T-helper 22 cell (primary cell): ENCODE measurements at places on chromosomes 5 and 9.

GRCh38 chr5:73823508-73823925 is 197.5 kb downstream of the ARHGEF28 start:
- no peak for DNase-seq

GRCh38 chr9:27665136-27665535 is 91.9 kb upstream of the C9orf72 start:
- DNase-seq = no peak

DNA sequence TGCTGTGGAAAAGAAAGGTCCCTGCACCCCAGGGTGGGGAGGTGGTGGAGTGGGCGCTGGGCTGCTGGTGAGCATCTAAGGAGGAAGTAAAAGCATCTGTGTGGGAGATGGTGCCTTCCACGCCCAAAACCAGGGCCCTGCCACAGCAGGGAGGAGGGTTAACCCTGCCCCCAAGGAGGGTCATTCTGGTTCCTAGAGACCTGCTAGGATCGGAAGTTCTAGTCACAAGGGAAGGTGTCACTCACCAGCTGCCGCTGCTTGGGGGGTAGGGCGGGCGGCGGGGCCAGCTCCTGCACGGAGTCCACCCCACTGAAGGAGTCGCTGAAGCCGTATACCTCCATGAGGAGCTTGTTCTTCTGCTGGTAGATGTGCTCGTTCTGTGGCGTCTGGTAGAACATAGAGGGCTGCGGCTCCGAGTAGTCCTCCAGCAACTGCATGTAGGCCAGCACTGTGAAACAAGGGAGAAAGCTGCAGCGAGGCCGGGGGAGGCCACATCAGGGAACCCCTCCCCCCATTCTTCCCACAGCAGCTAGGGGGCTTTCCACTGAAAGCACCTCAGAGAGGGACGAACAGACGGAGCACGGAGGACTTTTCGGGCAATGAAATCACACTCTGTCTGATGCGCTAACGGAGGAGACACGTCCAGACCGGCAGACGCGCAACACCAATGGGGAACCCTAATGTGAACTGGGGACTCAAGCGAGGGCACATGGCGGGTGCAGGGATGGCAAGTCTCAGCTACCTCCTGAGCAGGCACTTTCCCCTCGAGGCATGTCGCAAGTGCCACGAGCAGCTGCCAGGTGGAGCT is 76.4 kb downstream of the PRRT1B start:
- DNase-seq = no peak

DNA sequence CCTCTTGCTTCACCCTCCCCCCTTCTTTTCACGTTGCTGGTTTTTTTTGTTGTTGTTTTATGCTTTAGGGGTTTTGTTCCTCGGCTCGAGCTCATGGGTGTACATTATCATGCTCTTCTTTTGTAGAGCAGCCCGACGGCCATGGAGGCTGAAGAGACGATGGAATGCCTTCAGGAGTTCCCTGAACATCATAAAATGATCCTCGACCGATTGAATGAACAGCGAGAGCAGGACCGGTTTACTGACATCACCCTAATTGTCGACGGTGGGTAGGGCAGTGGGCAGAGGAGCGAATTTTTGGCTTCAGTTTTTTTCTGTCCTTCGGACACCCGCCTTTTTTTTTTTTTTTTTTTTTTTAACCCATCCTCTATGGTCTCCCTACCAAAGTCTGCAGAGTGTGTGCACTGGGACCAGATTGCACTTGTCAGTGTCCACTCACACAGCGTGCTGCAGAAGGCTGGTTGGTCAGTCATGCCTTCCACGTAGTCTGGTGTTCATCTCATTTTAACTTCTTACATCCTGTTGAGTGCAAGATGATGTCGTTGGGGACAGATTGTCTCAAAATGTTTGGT is 1.3 kb downstream of the ZNF131 start:
- no peak for DNase-seq

DNA sequence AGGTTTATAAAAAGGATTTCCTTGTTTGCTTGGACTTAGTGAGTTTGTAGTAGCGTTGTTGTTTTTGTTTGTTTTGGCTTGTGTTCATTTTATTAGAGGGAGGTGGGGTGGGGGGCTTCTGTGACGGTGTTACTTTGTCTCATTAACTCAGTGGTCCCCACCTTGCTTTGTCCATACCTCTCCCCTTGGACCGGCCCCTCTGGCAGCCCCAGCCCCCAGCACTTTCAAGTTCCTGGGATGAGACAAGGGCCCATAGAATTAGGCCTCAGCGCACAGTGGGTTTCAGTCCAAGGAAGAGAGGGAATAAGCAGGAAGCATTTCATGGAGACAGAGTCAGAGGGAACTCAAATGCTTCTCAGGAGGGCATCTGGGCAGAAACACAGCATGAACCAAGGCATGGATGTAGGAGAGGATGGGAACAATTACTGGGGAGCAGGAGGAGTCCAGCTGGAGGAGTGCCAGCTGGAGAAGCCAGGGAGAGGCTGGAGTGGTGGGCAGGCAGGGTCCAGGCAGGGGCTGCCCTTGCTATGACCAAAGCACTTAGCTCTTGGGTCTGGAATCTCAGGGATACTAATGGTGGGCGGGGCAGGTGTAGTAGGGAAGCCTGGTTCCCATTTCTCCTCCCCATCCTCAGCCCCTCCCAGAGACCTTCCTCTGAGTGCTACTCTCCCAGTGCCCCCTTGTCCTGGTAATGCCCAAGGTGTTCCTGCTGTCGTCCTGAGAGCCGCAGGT is 23.5 kb upstream of the ENHO start:
- no peak for DNase-seq

DNA sequence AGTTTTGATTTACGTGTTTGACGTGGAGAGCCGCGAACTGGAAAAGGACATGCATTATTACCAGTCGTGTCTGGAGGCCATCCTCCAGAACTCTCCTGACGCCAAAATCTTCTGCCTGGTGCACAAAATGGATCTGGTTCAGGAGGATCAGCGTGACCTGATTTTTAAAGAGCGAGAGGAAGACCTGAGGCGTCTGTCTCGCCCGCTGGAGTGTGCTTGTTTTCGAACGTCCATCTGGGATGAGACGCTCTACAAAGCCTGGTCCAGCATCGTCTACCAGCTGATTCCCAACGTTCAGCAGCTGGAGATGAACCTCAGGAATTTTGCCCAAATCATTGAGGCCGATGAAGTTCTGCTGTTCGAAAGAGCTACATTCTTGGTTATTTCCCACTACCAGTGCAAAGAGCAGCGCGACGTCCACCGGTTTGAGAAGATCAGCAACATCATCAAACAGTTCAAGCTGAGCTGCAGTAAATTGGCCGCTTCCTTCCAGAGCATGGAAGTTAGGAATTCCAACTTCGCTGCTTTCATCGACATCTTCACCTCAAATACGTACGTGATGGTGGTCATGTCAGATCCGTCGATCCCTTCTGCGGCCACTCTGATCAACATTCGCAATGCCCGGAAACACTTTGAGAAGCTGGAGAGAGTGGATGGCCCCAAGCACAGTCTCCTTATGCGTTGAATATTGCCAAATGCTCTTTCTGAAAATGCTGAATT is 850 bp downstream of the RRAGA start:
- no peak for DNase-seq
